ENCODE measurements at places on chromosomes 5 and 9.

GRCh38 chr9:33381231-33381791 is 21.1 kb downstream of the AQP7 start:
- H3K27me3 ChIP-seq = peaks cover 15% of the 10 kb centered on the region
- peaks cover 9% of the 10 kb centered on the region for H3K36me3 ChIP-seq
- H3K27ac ChIP-seq = no peak overlapping the region
- H3K4me3 ChIP-seq = no peak overlapping the region
- no peak for DNase-seq

DNA sequence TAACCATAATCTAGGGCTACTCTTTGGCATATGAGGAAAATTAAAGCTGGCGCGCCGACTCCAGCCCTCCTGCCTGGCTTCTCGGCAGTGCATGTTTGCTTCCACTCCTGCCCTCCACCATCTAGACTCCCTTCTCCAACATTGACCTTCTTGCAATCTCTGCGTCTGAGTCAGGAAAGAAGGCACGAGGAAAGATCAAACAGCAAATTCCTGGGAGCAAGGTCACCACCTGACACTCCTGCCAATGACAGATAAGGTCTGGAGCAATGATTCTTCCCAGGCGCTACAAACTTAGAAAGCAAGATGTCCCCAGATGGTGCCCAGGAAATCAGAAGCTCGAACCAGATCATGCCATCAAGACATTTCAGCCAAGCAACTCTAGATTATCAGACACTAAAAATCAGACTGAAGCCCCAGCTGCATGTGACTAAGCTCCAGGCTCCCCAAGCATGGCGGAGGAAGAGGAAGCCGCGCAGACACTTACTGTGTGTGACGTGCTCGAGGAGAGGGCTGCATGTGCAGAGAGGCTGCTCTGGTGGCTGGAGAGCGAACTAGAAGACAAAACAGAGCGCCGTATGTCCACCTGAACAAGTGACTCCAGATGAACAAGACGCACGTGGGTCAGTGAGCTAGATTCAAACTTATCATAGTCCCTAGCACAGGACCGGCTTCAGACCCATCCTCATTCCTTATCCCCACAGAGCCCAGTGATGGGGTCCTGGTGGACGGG is 115.3 kb downstream of the UBE2R2 start:
- peaks cover 6% of the 10 kb centered on the region for H3K27me3 ChIP-seq
- peak overlapping the region; percentile 59 for H3K27ac ChIP-seq
- peak overlapping the region; percentile 53 for H3K4me3 ChIP-seq

DNA sequence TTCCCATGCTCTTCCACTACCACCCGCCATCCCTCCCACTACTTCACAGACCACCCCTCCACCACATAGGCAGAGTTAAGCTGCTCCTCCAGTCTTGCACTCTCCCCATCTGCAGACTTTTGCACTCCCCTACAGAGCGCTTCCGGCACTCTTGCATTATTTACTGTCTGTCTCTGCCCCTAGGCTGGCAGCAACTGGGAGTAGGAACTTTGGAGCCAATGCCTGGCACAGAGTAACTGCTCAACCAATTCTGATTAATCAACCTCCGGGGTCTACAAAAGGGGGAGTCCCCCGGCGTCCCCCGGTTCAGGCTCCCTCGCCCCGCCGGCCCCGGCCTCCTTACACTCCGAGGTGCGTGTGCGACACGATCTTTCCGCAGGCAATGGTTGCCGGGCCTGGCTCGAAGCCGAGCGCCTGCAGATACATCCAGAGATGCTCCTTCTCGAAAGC is 498 bp downstream of the HAUS6 start:
- peaks cover 8% of the 10 kb centered on the region for H3K4me1 ChIP-seq
- peak; percentile 16 for DNase-seq
- H3K36me3 ChIP-seq = no peaks in the 10 kb centered on the region

- H3K4me1 ChIP-seq = peaks cover 28% of the 10 kb centered on the region
- no peaks in the 10 kb centered on the region for H3K36me3 ChIP-seq
- H3K27ac ChIP-seq = no peak overlapping the region
- no peak for DNase-seq
Measured at GRCh38 chr5:154779105-154779504, 23.9 kb downstream of the LARP1 start.

DNA sequence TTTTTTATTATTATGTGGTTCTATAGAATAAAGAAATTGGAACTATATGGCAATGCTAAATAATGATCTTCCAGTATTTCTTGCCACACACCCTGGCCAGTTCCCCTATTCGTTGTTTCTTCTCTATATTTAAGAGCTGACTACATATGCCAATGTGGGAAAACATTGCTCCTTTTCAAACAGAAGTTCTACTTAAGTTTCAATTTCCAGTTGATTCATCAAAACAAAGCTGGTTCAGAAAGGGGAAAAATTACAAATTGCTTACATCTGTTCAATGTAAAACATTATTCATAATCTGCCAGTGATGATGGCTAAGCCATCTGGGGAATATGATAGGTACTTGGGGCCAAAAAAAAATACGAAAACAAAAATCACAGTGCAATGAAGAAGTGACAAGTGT is 76.9 kb downstream of the ST8SIA4 start:
- no peak for DNase-seq
- H3K4me3 ChIP-seq = no peak overlapping the region
- no peaks in the 10 kb centered on the region for H3K27me3 ChIP-seq
- no peaks in the 10 kb centered on the region for H3K36me3 ChIP-seq
- peak overlapping the region; percentile 16 for H3K27ac ChIP-seq
- H3K4me1 ChIP-seq = peaks cover 10% of the 10 kb centered on the region
